KG1 (cell line): ENCODE measurements at places on chromosomes 2 and 18.
A peak's percentile ranks its signal among the peaks of the same experiment; 100 is the strongest.

DNA sequence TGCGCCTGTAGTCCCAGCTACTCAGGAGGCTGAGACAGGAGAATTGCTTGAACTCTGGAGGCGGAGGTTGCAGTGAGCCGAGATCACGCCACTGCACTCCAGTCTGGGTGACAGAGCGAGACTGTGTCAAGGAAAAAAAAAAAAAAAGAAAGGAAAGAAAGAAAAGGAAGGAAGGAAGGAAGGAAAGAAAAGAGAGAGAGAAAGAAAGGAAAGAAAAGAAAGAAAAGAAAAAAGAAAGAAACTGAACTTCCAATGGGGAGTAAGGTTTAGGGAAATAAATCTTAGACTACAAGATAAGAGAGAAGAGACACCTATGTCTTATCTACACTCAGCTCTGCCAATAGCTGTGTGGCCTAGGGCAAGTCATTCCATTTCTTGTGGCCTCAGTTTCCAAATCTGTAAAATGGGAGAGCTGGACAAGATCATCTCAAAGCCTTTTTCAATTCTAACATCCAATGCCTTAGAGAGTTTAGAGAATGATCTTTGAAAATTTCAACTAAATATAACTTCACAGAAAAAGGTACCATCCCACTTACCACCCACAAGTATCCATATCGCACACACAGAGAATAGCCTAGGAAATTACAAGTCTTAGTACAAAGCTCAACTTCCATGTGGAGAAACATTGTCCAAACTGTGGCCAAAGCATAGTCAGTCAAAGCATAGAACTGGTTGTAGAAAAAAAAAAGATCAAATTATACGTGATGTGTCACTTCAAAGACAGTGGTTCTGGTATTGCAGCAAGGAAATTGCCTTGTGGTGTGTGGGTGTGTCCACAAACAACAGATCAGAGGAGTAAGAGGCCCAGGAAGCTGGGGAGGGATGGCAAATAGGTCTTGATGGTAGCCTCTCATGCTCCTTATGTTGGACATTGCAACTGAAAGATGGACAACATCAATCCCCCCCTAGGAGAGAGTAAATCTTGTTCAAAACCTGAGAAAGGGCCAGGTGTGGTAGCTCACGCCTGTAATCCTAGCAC, 42.4 kb downstream of the SLC14A2 start:
- no peak for DNase-seq

GRCh38 chr2:216499641-216500218, 1.1 kb downstream of the RPL37A start:
- no peak for DNase-seq

- no peak for DNase-seq
These were observed 136.4 kb downstream of the THSD7B start for GRCh38 chr2:136901732-136902131.

DNA sequence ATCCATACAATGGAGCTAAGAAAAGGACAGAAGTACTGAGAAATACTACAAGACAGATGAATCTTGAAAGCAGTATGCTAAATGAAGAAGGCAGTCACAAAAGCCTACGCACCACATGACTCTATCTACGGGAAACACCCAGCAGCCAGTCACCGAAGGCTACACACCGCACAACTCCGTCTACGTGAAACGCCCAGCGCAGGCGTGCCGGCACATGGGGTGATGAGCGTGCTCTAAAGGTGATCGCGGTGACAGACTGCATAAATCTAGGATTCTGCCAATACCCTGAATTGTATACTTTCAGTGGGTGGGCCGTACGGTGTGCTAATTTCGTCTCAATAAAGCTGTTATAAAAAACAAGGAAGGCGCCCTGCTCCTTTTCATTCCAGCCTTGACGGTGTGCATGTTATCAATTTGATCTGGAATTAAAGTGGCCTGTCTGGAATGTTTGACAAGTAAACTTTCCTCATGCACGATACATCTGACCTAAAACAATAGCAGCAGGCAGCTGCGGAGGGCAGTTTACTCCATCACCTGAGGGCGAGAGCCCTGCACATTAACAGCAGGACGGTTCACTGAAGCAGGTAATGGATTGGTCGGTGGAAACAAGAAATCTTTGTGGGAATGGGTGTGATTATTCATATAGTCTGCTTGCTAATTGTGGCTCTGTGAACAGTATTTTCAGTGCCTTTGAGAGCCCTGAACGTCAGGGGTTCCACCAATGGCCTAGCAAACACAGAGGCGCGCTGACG, 86.2 kb upstream of the SALL3 start:
- DNase-seq, result no peak

GRCh38 chr2:190718652-190719526, 70.0 kb downstream of the NAB1 start:
- DNase-seq, result no peak

DNA sequence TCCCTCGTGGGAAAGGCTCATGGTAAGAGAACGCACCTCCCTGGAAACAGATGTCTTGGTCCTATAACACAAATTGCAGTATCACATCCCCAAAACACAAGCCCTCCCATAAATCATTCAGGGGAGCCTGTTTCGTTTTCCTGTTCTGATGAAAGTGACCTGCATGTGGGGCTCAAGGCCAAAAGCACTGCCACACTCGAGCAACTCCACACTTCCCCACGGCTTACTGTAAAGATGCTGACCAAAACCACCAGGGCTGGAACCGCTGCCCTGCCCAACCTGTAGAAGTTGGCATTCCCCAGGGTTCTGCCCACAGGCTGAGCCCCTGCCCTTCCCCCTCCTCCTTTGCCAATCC, 139.7 kb downstream of the BCL11A start:
- DNase-seq, result no peak

DNA sequence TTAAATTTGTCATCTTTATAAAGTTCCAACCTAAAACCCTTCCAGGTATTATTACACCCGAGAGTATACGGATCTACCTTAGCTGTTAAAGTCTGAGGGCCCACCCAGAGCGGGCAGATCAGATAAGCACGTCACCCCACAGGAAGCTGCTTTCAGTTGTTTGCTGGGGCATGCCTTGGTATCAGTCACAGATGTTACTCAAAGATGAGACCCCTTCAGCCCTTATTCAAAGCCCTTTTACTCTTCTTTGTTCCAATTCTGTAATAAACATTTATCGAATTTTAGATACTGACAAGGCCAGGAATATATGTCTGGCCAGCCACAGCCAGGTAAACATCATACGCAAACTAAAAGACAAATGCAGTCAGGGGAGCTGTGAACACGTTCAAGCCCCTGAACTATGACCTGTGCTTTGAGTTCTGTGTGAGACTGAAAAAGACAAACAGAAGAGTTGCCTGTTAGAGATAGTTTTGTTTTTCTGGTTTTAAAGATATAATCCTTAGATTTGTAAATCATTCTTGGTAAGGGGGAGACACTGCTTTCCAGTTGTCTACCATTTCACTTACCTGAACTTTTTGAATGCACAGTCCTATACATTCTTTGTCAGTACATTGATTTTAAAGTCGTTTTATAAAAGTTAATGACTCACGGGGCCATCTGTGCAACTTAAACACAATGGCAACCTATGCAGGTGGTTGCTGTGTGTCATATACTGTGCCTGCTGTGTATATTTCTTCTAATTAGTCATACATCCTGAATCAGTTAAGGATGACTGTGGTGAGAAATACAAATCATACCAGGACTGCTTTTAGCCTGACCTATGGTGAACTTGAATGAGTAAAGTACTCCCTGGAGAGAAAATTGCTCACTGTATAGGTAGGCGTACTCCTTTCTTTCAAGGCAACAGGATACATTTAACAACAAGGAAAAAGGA, 100.5 kb upstream of the ITPRID2 start:
- no peak for DNase-seq

GRCh38 chr2:16338026-16338425, 327.6 kb downstream of the CYRIA start:
- no peak for DNase-seq

- DNase-seq, result no peak
These were observed 38.8 kb downstream of the FAM168B start for GRCh38 chr2:131054488-131054887.

DNA sequence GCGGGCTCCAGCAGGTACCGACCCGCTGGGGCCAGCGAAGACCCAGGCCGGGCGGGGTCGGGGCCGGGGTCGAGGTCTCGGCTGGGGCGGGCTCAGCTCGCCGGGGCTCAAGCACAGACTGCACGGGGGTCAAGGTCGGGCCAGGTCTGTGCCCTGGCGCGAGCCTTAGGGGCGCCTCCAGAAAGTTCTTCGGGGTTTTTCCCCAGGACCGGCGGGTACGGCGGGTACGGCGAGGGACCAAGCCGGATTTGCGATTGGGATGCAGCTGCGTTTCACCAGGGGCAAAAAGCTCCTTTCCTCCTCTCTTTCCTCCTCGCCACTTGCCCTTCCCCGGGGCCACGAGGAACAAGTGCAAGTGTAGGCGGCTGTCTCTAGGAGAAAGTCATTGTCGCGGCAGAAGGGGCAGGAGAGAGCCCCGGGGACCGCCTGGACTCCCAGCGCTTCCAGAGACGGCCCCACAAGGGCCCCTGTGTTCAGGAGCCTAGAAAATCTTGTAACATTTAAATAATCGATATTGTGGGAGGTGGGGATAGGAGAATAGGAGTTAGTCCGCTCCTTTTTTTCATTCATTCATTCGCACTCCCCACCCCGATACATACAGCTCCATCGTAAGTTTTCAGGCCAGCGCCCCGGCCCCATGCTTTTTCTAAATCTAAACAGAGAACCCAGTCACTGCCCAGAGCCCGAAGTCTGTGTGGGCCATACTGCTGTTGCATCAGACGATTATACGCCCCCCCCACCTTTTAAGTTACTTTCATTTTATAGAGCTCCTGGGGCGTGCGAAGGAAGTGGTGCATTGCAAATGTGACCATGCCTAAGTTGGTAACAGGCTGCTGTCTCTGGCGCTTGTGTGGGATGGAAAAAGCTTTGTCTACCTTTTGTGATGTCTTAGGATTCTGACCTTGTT, 679 bp downstream of the PMAIP1 start:
- DNase-seq, result no peak

DNA sequence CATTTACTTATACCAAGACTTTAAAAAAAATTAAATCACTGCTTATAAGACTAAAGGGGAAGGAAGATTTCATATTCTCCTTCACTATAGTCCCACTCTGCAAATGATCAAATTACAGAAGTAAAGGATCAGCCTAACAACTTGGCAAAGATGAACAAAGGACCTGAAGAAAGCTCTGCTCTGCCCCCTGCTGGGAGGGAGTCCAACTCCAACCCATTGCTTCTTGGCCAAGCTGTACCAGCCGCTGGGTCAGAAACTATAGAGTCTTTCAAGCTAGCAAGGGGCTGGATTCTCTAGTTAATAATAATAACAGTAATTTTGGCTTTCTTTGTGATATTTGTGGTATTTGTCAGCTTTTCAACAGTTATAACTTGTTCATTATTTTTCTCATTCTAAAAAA, 927.0 kb upstream of the CRIM1 start:
- DNase-seq, result peak; percentile 5

DNA sequence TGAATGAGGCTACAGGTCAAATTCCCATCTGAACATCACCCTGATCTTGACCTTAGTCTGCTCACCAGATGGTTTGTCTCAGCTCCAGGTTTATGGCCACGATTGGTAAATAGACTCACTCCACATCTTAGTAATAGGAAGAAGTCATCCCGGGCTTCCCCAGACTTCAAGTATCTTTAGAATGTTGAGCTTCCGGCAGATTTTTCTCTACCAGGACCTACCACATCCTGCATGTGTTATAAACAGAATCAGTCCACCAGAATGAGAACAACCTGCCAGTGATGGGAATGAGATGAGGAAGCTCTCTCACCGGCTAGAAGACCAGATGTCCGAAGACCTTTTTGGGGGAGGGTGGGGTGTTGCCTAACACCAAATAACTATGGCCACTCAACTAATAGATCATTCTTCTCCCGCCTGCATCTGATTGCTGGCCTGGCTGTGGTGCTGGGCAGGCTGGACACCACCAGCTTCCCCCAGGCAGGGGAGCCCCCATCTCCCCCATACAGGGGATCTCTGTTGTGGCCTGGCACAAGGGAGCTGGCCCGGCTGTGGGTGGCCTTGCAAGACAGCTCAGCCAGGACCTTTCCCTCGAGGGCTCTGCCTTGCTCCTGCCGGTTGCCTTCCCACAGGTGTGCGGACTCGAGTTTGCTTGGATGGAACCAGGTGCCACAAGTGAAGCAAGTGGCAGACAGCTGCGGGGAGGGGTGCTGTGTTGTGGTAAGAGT, 88.5 kb downstream of the SH3RF3 start:
- DNase-seq, result no peak

DNA sequence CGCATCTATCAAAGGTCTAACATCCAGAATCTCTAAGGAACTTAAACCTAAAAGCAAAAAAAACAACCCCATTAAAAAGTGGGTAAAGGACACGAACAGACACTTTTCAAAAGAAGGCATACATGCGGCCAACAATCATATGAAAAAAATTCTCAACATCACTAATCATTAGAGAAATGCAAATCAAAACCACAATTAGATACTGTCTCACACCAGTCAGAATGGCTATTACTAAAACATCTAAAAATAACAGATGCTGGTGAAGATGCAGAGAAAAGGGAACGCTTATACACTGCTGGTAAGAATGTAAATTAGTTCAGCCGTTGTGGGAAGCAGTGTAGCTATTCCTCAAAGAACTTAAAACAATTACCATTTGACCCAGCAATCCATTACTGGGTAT, 38.0 kb downstream of the PPP3R1 start:
- DNase-seq, result no peak
